Midbrain (tissue), 1 donor: ENCODE measurements at places on chromosomes 4 and X.

DNA sequence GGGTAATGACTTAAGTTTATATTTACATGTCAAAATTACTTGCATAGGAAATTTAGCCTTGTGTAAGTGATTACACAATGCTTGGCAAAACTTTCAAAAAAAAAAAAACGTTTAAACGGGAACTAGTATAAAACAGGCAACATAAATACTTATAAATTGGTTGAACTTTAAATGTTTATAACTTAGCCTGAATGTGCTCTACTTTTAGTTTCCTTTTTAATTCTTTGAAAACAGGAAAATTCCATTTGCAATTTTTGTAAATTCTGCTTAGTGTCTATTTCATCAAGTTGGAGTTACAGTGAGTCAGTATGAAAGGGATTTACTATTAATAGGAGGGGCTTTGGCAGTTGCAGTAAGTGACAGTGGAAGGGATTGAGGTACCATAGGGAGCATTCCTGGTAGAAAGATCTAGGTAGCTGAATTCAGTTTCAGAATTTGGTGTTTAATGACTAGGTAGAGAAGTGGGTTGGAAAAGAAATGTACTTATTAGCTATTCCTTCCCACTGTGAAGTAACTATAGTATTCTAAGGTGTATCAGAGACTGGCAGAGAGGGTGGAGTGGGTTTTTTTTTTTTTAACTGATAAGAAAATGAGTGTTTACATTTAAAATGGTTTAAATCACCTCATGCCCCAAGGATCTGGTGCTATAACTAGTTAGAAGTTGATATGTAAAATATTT, 2.8 kb downstream of the STAG2 start:
- no peak for DNase-seq

- DNase-seq = no peak
Measured at GRCh38 chr4:92254767-92255442, 48.9 kb upstream of the GRID2 start.

DNA sequence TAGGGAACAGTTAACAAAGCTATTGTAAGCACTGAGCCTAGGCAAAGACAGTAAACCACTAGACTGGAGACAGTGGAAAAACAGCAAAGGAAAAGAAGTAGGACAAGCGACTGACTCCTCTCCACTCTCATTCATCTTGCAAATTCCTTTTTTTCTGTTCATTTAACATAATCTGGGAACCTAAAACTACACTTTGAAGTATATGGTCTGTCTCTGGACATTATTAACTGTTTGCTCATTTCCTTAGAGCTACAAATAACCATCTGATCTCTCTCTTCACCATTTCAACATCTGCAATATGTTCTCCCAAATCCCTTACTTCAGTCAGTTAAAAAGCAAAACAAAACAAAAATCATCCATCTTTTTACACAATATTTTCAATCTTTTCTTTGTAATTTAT, 642 bp downstream of the HMGN5 start:
- DNase-seq = no peak

DNA sequence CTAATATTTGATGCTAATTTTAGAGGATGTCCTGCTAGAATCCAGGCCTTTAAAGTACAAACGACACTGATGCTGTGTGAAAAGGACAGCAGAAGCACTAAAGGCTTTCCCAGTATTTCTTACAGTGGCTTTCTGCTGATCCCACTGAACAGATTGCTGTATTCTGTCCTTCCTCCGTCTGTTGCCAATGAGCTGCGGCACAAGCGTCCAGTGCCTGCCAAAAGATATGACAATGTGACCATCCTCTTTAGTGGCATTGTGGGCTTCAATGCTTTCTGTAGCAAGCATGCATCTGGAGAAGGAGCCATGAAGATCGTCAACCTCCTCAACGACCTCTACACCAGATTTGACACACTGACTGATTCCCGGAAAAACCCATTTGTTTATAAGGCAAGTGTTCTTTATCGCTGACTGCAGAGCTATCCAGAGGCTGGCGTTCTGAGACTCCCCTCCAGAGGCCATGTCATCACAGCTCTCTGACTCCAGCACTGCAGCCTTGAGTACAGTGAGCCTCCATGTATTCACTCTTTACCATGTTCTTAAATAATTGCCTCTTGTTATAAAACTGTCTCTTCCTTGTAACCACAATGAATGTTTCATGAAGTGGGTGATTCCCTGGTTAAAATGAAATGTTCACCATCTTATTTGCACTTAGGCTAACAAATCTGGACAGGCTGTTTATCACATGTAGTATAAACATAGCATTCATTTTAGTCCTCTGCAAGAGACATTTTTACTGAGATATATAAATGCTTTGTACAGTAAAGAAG, 43.6 kb downstream of the GUCY1B1 start:
- no peak for DNase-seq

DNA sequence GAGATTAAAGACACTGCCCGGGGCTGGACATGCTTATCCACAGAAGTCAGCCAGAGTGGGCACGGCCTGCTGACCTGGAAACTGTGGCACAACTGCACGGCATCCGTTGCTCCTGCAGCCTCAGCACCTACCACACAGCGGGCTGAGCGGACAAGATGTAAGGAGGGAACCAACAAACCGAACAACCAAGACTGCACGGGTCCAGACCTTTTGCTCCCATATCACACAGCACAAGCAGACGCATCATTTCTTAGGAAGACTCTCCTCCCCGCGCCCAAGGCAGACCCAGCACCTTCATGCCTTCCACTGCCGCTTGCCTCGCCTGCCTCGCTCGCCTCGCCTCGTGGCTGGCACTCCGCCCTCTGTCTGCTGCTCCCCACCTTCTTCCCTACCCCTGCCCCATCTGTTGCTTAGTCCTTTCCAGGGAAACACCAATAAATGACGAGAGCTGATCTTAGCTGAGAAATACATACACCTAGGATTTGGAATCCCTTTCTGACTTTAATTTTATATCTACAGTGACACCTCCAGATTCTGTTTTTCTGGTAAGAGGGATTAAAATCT, 79.0 kb downstream of the AFAP1 start:
- no peak for DNase-seq
